ENCODE measurements at places on chromosomes 1 and 21.
A peak's percentile ranks its signal among the peaks of the same experiment; 100 is the strongest.

DNA sequence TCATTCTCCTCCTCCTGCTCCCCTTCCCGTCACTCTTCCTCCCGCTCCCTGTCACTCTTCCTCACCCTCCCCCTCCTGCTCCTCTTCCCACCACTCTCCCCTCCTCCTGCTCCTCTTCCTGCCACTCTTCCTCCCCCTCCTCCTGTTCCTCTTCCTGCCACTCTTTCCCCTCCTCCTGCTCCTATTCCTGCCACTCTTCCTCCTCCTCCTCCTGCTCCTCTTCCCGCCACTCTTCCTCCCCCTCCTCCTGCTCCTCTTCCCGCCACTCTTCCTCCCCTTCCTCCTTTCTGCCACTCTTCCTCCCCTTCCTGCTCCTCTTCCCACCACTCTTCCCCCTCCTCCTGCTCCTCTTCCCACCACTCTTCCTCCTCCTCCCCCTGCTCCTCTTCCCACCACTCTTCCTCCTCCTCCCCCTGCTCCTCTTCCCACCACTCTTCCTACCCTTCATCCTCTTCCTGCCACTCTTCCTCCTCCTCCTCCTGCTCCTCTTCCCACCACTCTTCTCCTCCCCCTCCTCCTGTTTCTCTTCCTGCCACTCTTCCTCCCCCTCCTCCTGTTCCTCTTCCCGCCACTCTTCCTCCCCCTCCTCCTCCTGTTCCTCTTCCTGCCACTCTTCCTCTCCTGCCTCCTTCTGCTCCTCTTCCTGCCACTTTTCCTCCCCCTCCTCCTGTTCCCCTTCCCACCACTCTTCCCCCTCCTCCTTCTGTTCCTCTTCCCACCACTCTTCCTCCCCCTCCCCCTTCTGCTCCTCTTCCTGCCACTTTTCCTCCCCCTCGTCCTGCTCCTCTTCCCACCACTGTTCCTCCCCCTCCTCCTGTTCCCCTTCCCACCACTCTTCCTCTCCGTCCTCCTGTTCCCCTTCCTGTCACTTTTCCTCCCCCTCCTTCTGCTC is 28.7 kb upstream of the ARTN start:
- DNase-seq: no peak

GRCh38 chr21:39843916-39844315 is 23.3 kb upstream of the PCP4 start:
- DNase-seq: no peak

GRCh38 chr1:23167353-23168078 is 1.1 kb downstream of the LUZP1 start:
- DNase-seq: peak; percentile 76

GRCh38 chr1:1021920-1022259 is 2.0 kb downstream of the AGRN start:
- DNase-seq: no peak

DNA sequence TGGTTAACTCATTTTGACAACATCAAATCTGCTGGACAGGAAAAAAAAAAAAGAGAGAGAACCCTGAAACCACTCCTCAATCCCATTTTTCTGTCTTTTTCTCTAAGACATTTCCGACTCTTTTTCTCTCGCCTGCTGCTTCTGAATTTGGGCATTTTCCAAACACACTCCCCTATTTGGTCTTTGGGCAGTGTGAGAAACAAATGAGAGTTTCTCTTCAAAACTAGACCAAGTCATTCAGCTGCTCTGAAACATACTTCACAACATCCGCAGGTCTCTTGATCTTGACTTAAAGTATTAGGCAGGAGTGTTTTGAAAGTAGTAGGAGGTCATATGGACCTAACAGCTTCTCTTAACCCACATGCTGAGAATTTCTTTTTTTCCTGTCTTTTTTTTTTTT is 364.8 kb upstream of the ESRRG start:
- no peak for DNase-seq

DNA sequence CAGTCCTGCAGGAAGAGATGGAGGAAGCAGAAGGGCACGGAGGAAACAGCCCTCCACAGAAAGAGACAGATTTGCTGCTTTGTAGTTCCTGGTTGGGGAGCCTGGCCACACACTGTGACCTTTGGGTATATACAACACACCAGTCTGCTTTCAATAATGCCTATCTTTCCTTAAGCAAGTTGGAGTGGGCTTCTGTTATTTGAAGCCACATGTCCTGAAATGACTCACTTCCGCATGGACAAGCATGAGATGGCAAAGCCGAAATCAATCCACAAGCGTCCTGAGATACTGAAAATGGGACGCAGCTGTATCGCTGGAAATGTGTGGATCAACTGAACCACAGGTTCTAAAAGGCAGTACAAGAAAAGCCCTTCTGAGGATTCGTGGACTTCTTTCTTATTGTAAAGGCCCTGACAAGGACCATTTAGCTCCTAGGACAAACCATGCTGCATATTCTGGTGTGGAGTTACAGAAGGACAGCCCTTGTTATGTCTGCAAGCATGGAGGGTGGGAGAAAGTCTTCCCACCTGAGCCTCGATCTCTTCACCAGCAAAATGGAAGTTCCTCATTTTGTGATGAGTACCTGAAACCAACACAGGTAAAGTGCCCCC is 22.7 kb upstream of the FHAD1 start:
- no peak for DNase-seq

DNA sequence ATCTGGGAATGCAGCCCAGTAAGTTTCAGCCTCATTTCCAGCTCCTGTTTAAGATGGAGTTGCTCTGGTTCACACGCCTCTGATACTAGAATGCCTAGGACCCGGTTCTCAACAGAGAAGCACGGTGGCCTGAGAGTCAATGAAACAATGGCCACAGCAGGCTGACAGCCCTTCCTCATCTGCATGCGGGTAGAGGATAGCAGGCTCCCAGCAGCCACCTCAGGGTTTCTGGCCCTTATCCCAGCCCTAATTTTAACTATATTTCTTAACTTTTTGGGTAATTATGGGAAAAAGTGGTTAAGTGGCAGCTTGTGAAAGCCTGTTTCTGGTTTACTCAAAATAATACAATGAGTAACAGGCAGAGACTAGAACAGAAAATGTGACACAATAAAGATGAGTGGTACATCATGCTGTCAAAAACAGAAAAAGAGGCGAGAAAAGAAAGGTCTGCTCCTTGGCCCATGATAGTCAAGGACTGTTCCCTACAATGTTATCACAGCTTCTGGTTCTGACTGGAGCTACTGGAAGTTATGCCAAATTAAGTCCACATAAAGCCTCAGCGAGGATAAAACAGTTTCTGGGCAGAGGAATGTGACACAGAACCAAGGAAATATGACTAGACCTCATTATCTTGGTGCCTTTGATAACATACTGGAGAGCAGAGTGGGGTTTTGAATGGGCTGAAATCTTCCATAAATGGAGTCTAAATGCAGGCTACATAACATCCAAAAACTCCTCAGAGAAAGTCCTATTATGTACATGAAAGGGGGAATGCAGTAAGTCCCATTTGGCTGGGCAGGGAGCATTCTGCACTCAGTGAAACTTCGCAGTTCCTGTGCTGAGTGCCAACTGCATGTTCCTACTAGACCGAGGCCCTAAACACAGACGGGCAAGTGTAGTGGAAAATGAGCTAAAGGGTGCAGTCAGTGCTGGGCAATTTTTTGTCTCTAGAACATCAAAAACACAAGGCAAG is 92.1 kb downstream of the NIBAN1 start:
- no peak for DNase-seq

GRCh38 chr1:77057994-77058585 is 161.1 kb downstream of the PIGK start:
- no peak for DNase-seq

DNA sequence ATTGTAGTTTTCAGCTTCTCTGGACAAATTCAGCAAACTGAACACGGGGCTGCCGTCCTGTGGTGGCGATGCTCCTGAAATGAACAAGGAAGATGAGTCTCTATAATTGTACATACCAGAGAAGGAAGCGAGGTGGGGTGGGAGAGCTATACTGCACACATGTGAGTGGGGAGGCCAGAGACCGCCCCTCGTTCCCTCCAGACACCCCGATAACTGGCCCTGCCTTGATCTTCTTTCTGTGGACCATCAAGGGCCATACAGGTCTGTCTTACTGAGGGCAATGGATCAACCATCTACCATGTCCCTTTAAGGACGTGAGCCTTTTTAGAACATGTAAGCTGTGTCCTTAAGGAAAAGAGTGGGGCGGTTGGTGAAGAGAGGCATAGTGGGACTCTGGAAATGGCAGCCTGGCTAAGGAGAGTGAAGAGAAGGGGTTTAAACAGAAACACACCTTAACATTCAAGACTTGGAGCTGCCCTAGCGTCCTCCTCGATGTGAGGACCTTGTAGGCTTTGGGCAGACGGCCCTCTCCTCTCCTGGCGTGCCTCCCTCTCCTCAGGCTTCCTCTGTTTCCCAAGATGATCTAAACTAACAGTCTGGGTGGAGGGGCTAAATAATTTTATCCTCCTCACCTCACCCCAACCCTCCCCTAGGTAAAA is 5.8 kb downstream of the PLEKHO1 start:
- DNase-seq: no peak

DNA sequence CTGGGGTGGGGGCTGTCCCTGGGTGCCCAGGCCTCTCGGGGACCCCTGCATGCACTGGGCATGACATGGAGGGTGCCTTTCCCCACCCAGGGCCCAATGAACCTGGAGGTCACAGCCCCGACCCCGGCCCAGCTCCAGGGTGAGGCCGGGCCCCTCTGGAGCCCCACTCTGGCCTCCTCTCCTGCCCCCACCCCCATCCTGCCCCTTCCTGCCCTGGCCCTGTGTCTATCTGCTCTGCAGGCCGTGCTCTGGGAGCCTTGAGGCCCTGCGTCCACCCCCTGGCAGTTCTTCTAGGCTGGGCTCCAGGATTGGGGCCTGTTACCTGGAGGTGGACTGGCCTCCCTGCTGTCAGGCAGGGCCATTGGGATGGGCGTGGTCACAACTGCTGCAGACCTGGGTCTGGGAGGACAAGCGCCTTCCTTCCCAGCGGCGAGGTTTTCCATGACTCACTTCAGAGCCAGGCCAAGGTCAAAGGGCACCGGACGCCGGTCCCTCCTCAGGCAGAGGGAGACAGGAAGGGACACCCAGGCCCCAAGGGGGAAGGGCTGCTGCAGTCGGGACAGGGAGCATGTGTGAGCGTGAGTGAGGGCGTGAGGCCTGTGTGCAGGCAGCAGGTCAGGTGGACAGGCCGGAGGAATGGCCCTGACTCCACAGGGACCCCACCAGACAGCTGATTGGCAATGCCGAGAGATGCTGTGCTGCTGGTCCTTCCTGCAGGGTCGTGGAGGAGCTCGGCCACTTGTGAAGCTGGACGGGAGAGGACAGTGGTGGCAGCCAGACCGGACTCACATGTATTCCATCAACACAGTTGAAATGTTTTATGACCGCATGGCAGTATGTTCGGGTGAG is 31.1 kb upstream of the POFUT2 start:
- DNase-seq: no peak

DNA sequence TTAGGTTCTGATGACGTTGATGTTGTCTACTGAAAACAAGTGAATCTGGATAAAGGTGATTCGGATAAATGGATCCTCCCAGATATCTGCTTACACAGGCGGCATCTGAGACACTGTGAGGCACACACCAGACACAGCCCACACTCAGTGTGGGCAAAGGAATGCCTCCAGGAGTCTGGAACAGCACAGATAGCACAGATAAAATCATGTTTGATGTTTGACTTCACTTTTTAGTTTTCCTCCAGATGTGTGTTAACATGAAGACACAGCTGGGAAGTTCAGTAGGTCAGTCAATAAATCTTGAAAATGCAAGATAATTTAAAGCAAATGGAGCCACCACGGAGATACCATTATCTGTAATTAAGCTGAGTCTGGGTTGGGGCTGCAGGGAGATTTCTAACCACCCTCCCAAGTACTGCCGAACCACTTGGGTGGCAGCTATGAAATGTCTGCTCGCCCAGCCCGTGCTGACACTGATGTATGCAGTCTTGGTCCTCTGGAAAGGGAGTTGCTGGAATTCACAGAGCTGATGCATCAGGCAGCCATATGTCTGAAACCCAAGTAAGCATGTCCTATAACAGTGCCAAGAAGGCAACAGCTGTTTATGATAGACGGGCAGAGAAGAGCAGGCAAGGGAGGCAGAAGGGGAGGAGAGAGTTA is 11.7 kb downstream of the CAPN9 start:
- DNase-seq: peak; percentile 69

- DNase-seq: peak; percentile 67
Observed at GRCh38 chr1:204647114-204647804, 38.3 kb downstream of the LRRN2 start.

DNA sequence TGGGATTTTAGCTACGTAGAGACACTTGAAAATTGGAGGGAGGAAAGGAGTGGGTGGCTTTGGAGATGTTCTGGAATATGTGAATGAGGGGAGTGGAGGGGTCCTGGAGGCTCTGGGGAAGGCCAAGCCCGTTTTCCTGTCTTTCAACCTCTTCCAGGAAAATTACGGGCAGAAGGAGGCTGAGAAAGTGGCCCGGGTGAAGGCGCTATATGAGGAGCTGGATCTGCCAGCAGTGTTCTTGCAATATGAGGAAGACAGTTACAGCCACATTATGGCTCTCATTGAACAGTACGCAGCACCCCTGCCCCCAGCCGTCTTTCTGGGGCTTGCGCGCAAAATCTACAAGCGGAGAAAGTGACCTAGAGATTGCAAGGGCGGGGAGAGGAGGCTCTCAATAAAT is 442 bp upstream of the RUSC1 start:
- no peak for DNase-seq

GRCh38 chr21:33299181-33299752 is 25.5 kb upstream of the IFNAR1 start:
- DNase-seq: no peak

GRCh38 chr1:62484824-62485468 is 48.1 kb downstream of the USP1 start:
- DNase-seq: no peak

GRCh38 chr1:67886076-67886475 is 52.8 kb upstream of the GNG12 start:
- DNase-seq: no peak

- peak; percentile 40 for DNase-seq
Observed at GRCh38 chr21:33047231-33047630, 21.5 kb downstream of the OLIG2 start.

DNA sequence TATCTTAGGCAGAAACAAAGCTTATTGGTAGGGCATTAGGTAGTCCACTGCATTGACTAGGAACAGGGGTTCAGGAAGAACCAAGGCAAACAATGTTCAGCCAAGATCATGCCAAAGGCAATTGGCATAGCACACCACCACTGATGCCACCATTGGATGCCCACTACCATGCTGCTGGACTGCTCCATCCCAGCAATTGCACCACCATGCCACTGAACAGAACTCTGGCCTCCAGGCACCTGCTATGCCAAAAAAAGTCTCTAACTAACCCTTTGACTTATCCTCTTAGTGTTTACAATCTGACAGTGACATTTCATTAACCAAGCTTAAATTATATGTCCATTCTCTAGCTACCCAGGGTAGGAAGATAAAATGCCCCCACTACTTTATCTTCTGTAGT is 509.6 kb upstream of the CAMK1G start:
- no peak for DNase-seq

- no peak for DNase-seq
Observed at GRCh38 chr21:42419845-42420244, 16.1 kb downstream of the UBASH3A start.

DNA sequence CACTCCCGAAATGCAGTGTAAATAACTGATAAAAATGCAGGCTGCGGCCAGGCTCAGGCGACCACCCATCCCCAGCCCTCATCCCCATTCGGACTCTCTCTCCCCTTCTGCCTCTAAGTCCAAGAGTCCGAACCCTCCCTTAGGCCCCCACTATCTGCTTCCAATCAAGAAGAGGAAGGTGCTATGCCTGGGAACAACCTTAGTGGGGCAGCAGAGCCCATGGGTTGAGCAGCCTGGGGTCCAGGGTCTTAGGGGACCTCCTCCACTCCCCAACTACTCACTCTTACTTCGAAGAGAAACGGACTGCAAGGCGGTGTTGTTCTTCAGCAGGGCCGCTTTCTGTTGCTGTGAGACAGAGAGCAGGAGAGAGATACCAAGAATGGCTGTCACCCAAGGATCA is 12.2 kb downstream of the ARHGEF2 start:
- no peak for DNase-seq

- peak; percentile 35 for DNase-seq
Observed at GRCh38 chr1:183069562-183070216, 46.5 kb downstream of the LAMC1 start.

Measured in fibroblast of upper back skin (primary cell).